Right ventricle myocardium inferior (tissue), 1 donor: ENCODE measurements at places on chromosomes 11 and 22.

DNA sequence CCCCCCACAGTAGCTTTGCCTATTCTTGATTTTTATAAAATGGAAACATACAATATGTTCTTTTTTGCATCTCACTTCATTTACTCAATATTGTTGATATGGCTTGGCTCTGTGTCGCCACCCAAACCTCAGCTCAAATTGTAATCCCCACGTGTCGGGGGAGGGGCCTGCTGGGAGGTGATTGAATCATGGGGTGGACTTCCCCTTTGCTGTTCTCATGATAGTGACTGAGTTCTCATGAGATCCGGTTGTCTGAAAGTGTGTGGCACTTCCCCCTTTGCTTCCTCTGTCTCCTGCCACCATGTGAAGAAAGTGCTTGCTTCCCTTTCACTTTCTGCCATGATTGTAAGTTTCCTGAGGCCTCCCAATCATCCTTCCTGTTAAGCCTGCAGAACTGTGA lies 431.3 kb downstream of the MN1 start:
- DNase-seq: no peak

DNA sequence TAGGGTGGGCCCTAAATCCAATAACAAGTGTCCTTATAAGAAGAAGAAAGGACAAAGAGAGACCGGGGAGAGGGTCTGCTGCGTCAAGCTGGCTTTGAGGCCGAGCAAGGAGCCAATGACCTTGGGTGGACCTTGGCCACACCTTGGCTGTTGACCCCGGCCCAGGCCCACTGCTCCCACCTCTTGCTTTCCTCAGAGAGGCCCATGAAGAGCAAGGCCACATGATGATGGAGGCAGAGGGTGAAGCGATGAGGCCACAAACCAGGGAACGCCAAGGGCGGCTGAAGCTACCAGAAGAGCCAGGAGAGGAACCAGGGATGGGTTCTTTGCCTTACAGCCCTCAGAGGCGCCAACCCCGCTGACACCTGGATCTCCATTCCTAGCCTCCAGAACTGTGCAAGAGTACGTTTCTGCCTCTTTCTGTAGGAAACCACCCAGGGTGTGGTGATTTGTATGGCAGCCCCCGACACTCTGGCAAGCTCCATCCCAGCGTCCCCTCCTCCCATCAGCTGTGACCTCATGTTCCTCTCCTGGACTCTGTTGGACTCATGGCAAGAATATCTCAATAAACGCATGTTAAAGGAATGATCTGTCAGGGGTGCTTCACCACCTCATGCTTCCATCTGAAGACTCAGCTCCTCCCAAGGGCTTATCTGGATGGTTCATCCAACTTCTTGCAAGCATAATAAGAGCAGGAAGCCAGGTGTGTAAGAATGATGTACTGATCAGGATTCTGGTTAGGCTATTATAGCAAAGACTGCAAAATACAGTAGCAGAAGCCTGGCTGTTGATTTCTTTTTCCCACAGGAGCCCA lies 41.6 kb upstream of the LINC01488 start:
- DNase-seq: no peak

GRCh38 chr22:19289475-19290161 lies 1.9 kb downstream of the CLTCL1 start:
- DNase-seq: no peak

GRCh38 chr11:87258171-87258833 lies 220.6 kb downstream of the TMEM135 start:
- DNase-seq: no peak

GRCh38 chr11:35277827-35278226 lies 138.9 kb downstream of the CD44 start:
- no peak for DNase-seq

DNA sequence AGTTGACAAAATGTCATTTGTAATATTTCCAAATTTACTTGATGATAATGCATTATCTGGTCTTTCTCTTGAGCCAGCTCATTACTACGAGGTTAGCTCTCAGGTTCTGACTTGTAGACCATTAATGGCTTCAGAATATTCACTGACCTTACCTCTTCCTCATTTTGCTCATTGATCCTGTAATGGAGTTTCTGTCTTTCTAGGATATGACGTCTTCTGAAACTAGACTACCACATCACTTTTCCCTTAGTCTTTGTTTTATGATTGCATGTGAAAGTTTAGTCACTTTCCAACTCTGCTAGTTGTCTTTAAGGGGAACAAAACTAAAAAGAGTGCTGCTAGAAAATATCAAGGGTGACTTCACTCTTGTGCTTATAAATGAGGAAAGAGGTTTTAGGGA lies 697.6 kb downstream of the JRKL start:
- DNase-seq: no peak

DNA sequence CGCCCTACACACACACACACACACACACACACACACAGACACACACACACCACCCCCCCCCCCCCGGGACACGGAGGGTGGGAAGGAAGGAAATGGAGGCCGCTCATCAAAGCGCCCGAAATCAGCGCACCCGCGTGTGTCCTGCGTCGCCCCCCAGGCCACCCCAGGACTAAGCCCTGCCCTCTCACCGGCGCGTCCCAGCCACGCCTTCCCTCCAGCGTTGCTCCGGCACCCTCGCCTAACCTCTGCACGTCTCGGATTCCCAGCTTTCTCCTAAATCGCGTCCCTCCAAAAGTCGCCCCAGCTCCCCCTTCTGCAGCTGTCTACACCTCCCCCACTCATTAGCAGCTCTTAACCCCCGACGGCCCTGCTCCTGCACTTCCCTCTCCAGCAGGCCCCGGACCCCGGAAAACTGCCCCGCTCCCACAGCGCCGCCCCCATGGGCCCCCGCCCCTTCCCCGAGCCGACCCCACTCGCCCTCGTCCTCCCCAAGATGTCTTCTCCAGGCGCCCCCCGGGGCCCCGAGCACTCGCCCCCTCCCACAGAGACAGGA lies 557 bp downstream of the PACSIN2 start:
- peak; percentile 74 for DNase-seq

GRCh38 chr22:28798810-28799605 lies 1.4 kb downstream of the XBP1 start:
- DNase-seq: no peak

- no peak for DNase-seq
Observed at GRCh38 chr11:64312947-64313346, 4.4 kb downstream of the TRMT112 start.

DNA sequence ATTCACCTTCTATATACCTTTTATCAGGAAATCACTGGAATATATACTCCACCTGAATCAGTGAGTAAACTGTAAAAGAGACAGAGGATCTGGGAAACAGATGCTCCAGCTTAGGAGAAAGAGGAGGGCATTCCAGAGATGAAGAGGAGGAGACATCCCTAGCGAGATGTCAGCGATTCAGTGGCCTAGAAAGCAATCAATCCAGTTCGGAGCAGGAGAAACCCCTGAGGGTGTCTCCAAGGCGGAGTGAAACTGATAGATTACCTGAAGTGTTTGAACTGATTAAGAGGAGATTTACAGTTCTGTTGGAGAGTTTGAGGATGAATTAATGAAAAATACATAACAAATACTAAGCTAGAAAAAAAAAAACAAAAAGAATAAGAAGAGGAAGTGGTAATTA lies 24.5 kb upstream of the TNRC6B start:
- no peak for DNase-seq

GRCh38 chr11:110173811-110174644 lies 80.8 kb downstream of the ZC3H12C start:
- DNase-seq: no peak

GRCh38 chr11:83978942-83979341 lies 692.8 kb upstream of the CCDC90B start:
- no peak for DNase-seq

- DNase-seq: peak; percentile 93
Observed at GRCh38 chr22:24592851-24593558, at the start of gene LRRC75B. Gene LRRC75B (minus strand): TSS chr22:24593073. CDS start chr22:24593039, 34 bp downstream.

DNA sequence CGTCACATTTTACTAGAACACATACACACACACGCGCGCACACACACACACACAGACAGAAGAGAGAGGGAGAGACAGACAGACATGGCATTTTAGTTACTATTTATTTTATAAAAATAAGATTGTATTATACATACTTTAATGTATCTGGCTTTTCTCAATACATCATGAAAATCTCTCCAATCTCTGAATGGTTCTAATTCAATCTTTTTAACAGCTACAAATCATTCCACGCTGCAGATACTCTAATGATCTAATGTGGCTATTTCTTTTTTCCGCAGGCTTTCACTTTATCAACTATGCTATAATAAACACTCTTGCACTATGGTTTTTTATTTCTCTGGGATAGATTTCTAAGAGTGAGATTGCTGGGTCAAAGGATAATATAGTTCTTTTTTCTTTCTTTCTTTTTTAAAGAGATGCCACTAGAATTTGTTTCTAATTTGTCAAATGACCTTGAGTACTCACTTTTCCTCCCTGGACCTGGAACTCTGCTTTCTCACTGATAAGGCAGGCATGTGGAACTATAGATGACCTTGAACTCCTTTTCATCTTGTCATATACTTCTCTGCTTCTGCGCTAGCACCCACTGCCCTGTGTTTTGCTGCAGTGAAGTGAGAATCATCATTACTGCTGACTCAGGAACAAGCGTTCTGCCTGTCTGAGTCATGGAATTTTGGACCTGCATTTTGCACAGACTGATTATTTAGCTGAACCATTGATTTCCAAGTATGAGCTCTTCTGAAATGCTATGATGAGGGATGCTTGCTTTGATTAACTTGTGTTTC lies 4.9 kb upstream of the SLC6A5 start:
- no peak for DNase-seq

- DNase-seq: no peak
Observed at GRCh38 chr11:18726040-18726439, at the start of gene IGSF22. Gene IGSF22 (minus strand): TSS chr11:18726188. CDS start chr11:18724236, 1,952 bp downstream.

GRCh38 chr11:69293819-69294505 lies at the start of gene MYEOV:
Gene MYEOV (plus strand): TSS chr11:69294155. CDS start chr11:69295355, 1,200 bp downstream.
- DNase-seq: peak; percentile 61

GRCh38 chr11:27557226-27557625 lies 50.7 kb upstream of the LIN7C start:
- no peak for DNase-seq

DNA sequence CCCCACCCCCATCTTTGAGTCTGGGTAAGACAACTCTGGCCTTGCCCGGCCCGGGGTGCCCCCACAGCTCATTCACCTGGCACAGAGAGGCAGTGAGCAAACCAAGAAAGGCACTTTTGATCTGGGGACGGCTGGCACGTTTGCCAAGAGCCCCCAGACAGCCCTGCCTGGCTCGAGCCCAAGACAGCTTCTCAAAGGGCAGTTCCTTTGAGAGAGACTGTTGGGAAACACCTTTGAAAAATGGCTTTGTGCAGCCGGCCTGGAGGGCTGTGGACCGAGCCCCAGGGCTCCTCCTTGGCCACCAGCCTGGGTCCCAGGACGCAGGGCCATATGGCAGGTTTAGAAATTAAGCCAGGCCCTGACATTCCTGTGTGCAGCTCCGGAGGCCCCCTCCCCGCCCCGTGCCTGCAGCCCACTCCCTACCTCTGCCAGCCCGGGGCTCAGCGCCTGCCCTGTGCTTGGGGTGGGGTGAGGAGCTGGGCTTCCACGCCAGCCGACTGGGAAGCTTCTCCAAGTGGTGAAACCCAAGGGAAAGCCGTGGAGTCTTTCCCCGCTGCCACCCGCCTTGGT lies 50.2 kb upstream of the SMIM38 start:
- peak; percentile 58 for DNase-seq

- DNase-seq: no peak
Observed at GRCh38 chr22:50717709-50718351, 20.2 kb upstream of the ACR start.

- DNase-seq: no peak
Observed at GRCh38 chr11:95991101-95991500, 67.2 kb upstream of the MTMR2 start.

DNA sequence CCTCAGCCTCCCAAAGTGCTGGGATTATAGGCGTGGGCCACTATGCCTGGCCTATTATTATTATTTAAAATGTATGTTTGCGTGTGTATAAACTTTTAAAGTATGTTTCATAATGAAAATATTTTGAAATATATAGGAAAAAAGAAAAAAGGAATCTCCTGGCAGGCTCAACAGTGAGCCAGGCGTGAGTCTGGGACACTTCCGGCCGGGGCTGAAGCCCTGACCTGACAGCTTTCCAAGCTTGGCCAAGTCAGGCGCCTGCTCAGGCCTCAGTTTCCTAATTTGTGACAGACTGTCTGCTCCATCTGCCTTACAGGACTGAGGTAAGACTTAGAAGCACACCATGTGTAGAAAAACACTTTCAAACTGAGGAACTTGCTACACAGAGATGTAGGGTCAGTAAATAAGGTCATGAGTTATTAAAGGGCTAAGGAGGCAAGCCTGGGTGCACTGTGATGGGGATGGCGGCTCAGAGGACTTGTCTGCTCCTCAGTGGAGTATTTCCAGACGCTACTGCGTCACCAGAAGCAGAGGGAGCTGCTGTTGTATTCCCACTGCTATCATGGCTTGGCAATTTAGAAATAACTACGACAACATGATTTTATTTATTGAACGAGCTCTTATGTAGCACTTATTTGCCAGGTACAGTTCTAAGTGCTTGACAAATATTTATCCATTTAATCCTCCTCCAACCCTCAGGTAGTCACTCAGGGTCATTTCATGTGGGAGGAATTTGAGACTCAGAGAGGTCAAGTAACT lies 100.1 kb downstream of the PRR5L start:
- DNase-seq: no peak

DNA sequence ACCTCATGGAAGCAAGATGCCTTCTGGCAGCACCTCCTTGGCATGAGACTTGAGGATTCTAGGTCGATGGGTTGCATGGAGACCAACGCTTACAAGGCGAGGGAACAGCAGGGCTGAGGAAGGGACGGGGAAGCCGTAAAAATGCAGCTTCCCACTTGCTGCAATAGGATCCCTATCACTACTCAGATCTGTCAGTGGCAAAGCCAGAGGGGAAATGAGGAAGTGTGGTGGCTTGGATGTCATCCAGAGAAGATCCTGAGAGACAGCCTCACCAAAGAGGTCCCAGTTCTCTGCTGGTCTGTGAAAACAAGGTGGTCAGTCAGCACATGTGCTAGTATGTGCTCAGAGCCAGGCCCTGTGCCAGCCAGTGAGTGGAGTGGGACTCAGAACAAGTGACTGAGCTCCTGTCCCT lies 22.2 kb downstream of the CYB5R2 start:
- DNase-seq: no peak

- DNase-seq: peak; percentile 30
Observed at GRCh38 chr11:69657456-69657910, 16.5 kb downstream of the CCND1 start.

GRCh38 chr22:31929167-31929930 lies 15.0 kb upstream of the YWHAH start:
- no peak for DNase-seq
